ENCODE measurements at places on chromosomes 3 and 15.

DNA sequence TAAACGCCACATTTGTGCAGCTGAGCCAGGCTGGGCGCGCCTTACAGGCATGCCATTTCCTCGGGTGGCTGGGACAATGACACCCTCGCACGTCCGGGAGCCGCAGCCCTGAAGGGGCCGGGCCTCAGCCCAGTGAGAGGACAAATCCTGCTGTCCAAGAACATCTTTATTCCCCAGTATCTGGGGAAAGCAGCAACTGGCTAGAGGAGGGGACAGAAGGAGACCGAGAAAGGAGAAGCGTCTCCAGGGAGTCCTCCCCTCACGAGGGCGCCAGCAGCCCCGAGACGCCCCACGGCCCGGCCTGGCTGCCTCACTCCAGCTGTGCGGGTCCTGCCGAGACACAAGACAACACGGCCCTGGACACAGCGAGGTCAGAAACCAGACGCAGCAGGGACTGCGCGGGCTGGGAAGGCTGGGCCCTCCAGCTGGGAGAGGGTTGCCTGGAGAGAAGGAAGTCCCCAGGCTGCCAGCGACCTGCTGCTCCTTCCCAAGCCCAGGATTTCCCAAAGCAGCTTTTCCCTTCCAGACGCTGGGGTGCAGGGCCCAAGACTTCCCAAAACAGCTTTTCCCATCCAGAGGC lies 130.2 kb downstream of the CHSY1 start:
- DNase-seq: no peak

DNA sequence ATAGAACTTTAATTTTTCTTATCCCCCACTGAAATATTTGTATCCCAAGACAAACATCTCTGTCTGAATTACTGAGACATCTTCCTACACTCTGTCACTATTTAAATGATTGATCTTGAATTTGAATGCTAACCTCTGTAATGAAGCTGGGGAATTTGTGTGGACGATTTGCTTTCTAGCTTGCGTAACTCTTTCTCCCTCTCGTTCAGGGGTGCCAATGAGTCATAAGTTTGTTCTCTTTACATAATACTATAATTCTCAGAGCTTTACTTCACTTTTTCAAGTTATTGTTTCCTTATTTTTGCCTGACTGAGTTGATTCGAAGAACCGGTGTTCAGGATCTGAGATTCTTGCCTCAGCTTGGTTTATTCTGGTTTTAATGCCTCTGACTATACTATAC lies 783.3 kb upstream of the CADM2 start:
- no peak for DNase-seq

DNA sequence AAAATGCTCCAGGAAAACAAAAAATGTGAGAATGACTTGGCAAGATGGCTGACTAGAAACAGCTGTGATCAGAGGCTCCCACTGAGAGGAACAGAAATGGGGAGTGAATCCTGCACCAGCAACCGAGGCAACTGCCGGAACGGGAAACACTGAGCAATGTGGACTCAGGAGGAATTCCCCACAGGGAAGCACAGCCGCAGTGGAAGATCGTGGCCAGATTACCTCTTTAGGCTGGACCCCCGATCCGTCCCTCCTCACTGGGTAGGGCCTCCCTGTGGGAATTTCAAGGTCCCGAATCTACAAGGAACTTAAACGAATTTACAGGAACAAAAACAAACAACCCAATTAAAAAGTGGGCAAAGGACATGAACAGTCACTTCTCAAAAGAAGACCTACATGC lies 385.2 kb upstream of the MCTP2 start:
- no peak for DNase-seq

GRCh38 chr15:100341239-100341749 lies 481 bp downstream of the ADAMTS17 start:
- no peak for DNase-seq

DNA sequence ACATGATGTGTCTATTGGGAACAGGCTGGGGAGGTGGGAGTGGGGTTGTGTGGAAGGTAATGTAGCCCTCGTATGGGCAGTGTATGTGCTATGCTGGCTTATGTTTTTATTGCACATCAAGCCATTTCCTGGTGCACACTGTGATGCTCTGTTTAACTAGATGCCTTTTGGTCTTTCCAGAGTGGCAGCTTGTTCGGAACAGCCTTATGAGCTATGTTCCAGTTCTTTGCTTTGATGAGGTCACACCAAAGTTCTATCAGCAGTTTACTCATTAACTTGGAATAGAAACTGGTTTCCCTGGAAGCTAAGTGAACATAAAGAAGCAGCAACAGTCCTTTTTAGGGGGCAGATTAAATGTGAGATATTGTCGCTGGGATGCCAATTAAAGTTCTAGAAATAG lies 133.9 kb downstream of the DIPK2A start:
- no peak for DNase-seq

DNA sequence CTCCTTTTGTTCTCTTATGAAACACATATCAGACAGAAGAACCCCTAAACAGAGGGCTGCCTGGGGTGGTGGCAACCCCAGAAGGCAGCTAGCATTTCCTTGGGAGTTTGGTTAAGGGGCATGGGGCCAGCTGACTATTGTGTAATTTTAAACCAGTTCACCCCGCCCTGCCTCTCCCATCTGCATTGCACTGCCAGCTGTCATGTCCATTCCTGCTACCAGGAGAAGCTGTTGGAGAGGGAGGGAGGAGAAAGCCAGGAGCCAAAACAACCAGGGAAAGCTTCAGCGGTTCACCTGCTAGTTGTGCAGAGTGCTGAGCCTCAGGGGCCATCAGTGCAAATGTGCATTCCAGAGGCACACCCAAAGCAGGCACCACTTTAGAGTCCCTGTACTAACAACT lies 47.6 kb upstream of the ATP1B3 start:
- no peak for DNase-seq

DNA sequence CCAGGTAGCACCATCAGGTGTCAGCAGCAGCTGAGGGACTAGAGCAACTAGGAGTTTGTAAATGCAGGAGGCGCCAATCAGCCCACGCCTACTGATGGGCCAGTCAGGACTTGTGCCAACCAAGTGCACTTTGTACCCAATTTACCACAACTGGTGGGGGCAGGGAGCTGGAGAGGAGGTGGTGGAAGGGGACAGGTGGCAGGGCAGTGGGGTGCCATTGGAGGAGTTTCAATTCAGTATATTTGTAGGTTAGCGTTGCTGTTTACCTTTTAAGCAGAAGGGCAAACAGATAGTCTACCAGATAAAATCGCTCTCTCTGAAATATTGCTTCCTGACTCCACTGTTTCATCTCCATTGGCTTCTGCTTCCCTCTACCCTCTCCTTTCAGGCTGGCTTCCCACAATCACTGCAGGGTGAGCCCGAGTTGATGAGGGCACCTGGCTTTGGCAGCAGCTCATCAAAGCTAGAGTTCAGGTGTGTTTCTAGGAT lies 75.7 kb downstream of the TRIM69 start:
- DNase-seq: no peak

- DNase-seq: no peak
These were observed 76.3 kb upstream of the IQSEC1 start for GRCh38 chr3:13149330-13150108.

GRCh38 chr15:86872782-86873181 lies 793.1 kb downstream of the AGBL1 start:
- no peak for DNase-seq

DNA sequence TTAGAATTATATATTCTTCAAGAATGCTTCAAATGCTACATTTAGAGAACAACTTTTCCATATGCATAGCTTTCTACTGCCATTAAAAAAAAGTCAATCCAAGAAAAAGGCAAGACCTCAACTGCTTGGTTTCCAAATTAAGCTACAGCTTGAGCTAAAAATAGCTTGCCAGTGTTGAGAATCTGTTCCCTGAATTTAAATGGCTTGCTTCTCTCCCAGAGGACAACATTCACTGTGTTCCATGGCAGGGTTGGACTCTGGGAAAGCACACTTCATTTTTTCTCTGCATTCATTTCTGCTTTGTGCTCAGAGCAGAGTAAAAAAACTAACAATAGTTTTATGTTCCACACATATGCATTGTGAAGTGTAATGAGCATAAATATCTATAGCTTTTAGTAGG lies 50.3 kb upstream of the ACTL6A start:
- no peak for DNase-seq
